ENCODE measurements at places on chromosomes 12 and 14.

GRCh38 chr12:42282294-42282693 lies 43.6 kb downstream of the ZCRB1 start:
- DNase-seq: no peak

GRCh38 chr14:51463461-51463860 lies 188.2 kb upstream of the FRMD6 start:
- DNase-seq: no peak

GRCh38 chr12:55626154-55626553 lies 10.5 kb upstream of the OR10P1 start:
- DNase-seq: no peak

DNA sequence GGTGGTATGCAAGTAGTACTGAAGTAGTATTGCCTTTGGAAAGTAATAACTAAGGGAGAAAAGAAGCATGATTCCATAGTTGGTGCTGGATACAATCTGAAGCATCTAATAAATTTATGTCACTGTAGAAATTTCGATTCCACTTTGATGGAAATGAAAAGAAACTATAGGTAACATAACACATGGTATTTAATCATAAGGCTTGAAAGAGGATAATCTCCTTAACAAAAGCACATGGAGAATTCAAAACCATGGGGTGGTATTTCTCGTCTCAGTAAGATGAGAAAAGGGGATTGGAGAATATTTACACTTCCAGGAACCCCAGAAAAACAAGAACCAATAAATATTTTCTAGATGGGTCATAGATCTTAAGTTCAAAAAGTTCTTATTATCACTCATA lies 72.7 kb downstream of the NDUFA12 start:
- DNase-seq: no peak

DNA sequence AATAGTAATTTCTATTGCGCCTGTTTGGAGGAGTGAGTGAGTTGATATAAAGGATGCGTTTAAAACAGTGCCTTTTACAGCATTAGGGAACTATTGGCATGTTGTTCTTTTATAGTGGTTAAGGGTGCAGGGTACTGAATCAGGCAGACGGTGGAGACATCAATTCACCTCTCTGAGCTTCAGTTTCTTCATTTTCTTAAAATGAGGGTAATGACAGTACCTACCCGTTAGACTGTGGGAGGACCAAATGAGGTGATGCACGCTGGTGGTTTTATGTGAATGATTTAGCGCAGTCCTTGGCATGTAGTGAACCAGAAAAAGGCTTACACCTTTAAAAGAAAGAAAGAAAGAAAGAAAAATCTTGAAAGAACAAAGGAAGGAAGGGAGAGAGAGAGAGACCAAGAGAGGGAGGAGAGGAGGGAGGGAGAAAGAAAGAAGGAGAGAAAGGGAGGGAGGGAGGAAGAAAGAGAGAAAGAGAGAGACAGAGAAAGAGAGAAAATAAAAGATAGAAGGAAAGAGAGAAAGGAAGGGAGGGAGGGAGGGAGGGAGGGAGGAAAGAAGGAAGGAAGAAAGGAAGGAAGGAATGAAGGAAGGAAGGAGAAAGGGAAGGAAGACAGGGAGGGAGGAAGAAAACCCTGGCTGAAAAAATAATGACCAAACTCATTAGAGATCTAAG lies 22.2 kb upstream of the CCND2 start:
- DNase-seq: no peak

- DNase-seq: no peak
Measured at GRCh38 chr12:115378291-115378690, 694.3 kb upstream of the TBX3 start.
